ENCODE measurements at places on chromosomes 7 and 10. TPM values are rescaled to one million over a fixed set of nuclear protein-coding genes. Genes with fewer than 3 reads are reported as not detected.

SEC61A2 gene
- total RNA-seq, result 6.0 TPM

TMEM140 gene
- 28.7 TPM for total RNA-seq

GPR26 gene
- not detected for total RNA-seq

OR6B1 gene
- total RNA-seq, result not detected

OR9A2 gene
- not detected for total RNA-seq

FIGNL1 gene
- 53.9 TPM for total RNA-seq

LDB3 gene
- total RNA-seq, result not detected

MPP7 gene
- 0.86 TPM for total RNA-seq

EBF3 gene
- total RNA-seq, result 22.2 TPM

Data from vein endothelial cell (primary cell).